ENCODE measurements at places on chromosomes 2 and 18.

GRCh38 chr2:185402474-185402873 is 336.1 kb upstream of the FSIP2 start:
- no peak for DNase-seq

GRCh38 chr2:239258248-239258647 is 142.6 kb downstream of the HDAC4 start:
- no peak for DNase-seq

DNA sequence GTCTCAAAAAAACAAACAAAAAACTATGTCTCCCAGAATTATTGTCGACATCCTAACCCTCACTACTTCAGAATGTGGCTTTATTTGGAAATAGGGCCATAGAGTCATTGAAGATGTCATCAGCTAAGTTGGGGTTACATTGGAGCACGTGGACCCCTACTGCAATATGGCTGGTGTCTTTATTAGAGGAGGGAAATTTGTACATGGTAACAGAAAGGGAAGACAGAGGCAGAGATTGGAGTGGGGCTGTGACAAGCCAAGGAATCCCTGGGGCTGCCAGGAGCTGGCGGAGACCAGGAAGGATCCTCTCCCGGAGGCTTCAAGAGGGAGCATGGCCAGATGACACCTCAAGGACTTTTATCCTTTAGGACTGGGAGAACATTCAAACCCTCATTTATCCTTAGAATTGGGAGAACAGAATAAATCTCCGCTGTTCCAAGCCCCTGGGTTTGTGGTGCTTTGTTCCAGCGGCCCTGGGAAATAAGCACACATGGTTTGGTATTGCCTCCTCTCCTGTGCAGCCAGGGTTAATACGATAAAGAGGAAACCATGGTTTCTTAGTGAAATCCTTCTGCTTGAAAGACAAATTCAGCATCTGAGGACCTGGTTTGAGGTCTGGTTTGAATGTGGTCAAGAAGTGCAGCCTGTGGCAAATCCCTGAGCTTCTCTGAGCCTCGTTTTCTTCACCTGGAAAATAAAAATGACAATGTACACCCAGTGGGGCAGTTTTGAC is 184.7 kb downstream of the MYCN start:
- DNase-seq: no peak

DNA sequence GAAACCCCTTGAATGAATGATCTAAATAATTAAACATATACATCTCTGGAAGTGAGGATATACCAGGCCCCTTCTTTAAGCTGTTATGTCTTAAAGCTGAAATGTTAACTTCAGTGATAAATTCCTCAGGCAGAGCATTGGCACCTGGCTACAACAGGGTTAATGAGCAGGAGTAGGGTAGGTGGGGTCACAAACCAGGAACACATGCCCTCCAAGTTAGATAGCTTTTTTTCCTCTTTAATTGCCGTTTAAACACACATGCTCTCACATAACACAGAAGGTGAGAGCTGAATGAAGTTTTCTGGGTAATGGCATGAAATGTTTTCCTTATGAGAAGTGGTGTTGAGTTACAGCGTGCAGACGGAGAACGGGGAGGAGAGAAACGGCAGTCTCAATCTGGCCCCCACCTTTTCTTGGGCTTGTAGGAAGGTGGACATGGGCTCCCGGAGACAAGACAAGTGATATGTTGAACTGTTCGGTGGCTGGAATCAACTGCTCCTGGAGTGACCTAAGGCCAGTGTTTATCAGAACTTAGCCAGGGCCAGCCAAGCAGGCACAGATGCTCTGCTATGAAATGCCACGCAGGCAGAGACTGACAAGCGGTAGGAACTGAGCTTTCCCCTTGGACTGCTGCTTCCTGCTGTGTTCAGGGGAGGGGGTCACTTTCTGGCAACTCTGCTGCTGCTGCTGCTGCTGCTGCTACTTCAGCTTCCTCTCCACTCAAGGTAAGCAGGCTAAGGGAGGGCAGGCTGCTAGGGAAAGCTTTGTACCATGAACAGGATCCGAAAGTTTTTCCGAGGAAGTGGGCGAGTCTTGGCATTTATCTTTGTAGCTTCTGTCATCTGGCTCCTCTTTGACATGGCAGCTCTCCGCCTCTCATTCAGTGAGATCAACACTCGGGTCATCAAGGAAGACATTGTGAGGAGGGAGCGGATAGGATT is at the start of gene GALNT5:
Gene GALNT5, plus strand, starts transcription at position 394 of the 941 bp plus-strand sequence. Its CDS starts 378 bp downstream, at position 772.
- no peak for DNase-seq

DNA sequence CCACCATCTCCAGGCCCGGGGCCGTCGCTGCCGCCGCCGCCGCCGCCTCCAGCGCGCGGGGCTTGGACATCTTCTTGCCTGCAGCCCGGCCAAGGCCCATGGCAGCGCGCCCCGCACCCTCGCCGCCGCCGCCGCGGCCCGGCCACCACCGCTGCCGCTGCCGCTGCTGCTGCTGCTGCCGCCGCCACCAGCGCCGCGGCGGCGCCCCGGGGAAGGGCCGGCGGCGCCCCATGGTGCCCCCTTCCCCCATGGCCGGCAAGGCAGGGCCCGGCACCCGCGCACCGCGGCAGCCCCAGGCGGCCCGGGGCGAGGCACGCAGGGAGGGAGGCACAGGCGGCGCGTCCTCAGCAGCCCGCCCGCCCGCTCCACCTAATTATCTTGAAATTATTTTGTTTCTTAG is 3057.4 kb downstream of the RPIA start:
- DNase-seq: no peak

DNA sequence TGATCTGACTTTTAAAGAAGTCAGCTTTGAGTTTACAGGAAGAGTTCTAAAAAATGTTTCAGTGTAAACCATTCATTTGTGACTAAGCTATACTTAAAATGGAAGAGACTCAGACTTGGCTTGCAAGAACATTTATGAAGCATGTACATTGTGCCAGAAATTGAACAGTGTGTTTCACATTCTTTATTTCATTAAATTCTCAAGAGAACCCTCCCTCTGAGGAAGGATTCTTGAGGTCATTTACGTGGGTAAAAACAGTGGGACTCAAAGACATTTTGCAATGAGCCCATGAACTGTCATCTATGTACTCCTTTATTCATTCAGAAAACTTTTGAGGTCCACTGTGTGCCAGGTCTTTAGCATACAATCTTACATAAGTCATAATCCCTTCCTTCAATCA is 143.6 kb upstream of the ZNF521 start:
- no peak for DNase-seq

- no peak for DNase-seq
Observed at GRCh38 chr2:101299604-101300003, 8.9 kb downstream of the RNF149 start.

GRCh38 chr2:60560734-60561644 is 7.5 kb upstream of the BCL11A start:
- no peak for DNase-seq

GRCh38 chr18:50182511-50182910 is 12.4 kb downstream of the MYO5B start:
- no peak for DNase-seq

GRCh38 chr2:10990561-10991111 is 78.9 kb downstream of the KCNF1 start:
- no peak for DNase-seq

GRCh38 chr2:148888003-148888501 is 13.0 kb downstream of the KIF5C start:
- no peak for DNase-seq

DNA sequence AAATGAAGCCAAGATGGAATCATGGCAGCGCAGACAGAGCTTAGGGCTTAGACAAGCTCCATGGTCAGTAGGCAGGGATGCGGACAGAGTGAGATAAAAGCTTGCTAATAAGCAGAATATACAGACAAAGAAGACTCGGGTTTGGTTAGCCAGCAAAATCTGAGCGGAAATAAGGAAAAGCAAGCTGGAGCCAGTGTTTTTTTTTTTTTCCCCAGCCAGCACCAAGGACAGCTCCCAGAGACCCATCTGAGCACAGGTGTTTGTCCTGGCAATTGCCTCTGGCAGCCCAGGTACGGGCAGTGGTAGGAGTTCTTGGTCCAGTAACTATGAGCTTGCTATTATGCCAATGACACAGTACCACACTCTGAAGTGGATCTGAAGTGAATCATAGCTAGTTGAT is 187.6 kb downstream of the ADCYAP1 start:
- DNase-seq: no peak

GRCh38 chr2:44290261-44290660 is 15.0 kb downstream of the SLC3A1 start:
- DNase-seq: no peak

- no peak for DNase-seq
Observed at GRCh38 chr2:73089270-73090030, 17.9 kb upstream of the SFXN5 start.

- DNase-seq: no peak
Observed at GRCh38 chr18:49812286-49813068, 856 bp downstream of the ACAA2 start.

DNA sequence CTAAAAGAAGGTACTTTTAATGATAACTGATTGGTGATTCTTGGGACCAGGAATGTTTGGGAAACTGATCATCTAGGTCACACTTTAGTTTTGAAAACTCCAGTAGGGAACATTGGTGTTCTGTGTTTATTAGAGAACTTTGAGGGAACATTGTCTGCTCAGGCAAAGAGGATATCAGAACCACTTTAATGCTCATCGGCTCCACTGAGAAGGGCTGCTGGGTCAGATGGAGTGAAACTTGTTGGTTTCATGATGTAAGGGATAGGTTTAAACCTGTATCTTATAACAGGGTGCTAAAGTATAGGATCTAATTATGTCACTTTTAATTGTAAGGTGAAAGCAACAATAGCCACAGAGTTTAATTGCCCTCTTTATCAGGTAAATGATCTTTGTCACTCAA is 14.2 kb upstream of the POLI start:
- no peak for DNase-seq

DNA sequence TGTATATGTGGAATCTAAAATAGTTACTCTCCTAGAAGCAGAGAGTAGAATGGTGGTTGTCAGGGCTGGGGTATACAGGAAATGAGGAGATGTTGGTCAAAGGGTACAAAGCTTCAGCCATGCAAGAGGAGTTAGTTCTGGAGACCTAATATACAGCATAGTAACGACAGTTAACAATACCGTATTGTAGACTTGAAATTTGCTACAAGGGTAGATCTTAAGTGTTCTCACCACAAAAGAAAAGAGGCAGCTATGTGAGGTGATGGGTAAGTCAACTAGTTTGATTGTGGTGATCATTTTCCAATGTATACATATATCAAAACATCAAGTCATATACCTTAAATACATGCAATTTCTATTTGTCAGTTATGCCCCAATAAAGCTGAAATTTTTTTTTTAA is 98.2 kb upstream of the CYP1B1 start:
- no peak for DNase-seq

- DNase-seq: no peak
Observed at GRCh38 chr2:168524005-168524404, 67.9 kb downstream of the CERS6 start.

- DNase-seq: no peak
Observed at GRCh38 chr2:213958086-213958485, 452.8 kb upstream of the VWC2L start.

- DNase-seq: no peak
Observed at GRCh38 chr2:26344581-26345282, 1.2 kb upstream of the SELENOI start.

- DNase-seq: no peak
Observed at GRCh38 chr2:45439788-45440773, 171.0 kb downstream of the SRBD1 start.

GRCh38 chr2:26400723-26401122 is 997 bp upstream of the DRC1 start:
- no peak for DNase-seq

DNA sequence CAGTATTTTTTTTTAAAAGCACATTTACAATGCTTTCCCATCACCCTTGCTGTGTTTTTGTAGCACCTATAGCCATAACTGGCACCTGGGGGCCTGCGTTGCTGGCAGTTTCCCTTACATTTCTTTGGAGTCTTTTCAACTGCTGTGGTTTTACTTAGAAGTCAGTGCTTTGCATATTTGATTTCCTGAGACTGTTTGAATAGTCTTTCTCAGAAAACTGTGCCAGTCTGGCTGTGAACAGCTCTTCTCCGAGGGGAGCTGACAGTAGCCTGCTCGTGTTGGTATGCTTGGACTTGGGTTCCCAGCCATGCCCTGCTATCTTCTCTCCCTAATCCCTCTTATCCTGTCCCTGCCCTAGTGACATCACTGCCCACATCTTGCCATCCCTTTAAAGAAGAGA is 81.5 kb downstream of the DPP4 start:
- no peak for DNase-seq

DNA sequence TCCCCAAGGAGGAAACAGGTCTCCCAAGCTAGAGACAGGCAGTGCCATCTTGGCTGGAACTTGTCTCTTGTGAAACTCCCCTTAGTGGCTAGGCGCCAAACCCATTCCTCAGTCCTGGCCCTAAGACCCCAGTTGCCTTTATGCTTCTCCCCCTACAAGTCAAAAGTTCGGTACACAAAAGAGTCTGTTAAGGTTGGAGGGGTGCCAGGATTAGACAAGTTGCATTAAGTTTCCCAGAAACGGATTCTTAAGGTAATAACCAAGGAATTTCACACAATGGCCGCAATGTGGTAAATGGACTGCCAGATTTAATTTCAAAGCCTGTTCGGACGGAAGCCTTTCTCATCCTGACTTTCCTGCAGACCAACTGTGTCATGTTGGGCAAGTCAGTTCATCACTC is 80.7 kb downstream of the CCBE1 start:
- no peak for DNase-seq

DNA sequence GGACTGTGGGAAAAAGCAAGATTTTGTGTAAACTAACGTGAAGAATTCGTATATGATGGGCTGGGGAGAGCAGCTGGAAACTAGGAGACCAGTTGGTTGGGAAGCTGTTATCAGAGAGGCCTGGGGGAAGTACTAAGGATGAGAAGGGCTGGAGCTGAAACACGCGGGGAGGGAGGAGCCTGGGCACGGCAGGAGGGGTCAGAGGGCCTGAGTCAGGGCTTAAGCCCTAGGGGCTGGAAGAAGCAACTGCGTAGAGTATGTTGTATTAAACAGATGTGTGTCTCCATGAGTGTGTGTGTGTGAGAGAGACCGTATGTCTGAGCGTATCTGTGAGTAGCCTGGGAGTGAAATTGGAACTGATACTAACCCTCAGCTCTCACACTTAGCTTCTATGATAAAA is 8.4 kb downstream of the POMC start:
- DNase-seq: no peak

All from stimulated activated CD8-positive, alpha-beta memory T cell treated with anti-CD3 and anti-CD28 coated beads, Interleukin-15, amount 100 ng/mL, for 24 hours (primary cell).